ENCODE measurements at places on chromosomes 5 and 9. TPM values are rescaled to one million over a fixed set of nuclear protein-coding genes. Genes with fewer than 3 reads are reported as not detected.

DNA sequence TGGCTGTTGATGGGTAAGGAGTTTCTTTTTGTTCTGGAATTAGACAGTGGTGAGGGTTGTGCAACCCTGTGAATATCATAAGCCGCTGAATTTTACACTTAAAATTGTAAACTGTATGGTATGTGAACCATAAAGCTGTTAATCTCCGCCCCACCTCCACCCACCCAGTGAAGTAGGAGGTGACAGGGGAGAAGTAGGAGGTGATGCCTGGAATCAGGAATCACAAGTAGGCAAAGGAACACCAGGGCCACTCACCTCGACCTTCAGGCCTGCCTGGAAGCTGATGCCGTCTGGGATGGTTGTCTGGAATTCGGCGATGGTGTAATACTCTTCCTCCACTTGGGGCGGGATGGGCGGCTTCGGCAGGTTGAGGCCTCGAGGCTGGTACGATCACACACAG, 62.3 kb upstream of the UBTD2 start:
- no peaks in the 10 kb centered on the region for H3K27me3 ChIP-seq
- H3K27ac ChIP-seq = no peak overlapping the region
- DNase-seq = no peak
- H3K36me3 ChIP-seq = no peaks in the 10 kb centered on the region
- H3K4me3 ChIP-seq = no peak overlapping the region

GRCh38 chr5:58076483-58077257, 383.2 kb downstream of the PLK2 start:
- no peak overlapping the region for H3K27ac ChIP-seq
- H3K4me1 ChIP-seq = no peaks in the 10 kb centered on the region
- H3K4me3 ChIP-seq = no peak overlapping the region
- no peaks in the 10 kb centered on the region for H3K27me3 ChIP-seq
- H3K36me3 ChIP-seq = no peaks in the 10 kb centered on the region

- no peak overlapping the region for H3K27ac ChIP-seq
- DNase-seq = peak; percentile 6
- H3K27me3 ChIP-seq = no peaks in the 10 kb centered on the region
Measured at GRCh38 chr5:132483661-132484390, 6.7 kb downstream of the IRF1 start.

FGFR4 gene
- total RNA-seq = 22.9 TPM

DNA sequence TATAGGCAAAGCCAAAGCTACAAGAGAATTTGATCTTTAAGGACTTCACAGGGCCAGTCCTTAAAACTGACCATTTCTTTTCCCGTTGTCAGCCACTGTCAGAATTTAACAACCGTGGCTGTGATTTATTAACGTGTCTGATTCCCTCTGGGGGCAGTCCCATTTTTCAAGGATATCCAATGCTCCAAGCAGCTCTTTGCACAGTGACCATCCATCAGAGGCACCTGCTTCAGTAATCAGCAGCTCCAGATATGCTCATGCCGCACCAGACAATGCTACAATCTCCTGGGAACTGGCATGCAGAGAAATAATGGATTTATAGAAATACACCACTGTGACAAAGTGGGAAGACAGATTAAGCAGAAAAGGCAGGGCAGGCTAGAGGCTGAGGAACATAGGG, 163.3 kb upstream of the PPP1R2B start:
- DNase-seq = no peak
- H3K27me3 ChIP-seq = no peaks in the 10 kb centered on the region
- H3K27ac ChIP-seq = no peak overlapping the region
- no peak overlapping the region for H3K4me3 ChIP-seq

- DNase-seq = no peak
- no peak overlapping the region for H3K4me3 ChIP-seq
- H3K36me3 ChIP-seq = no peaks in the 10 kb centered on the region
Measured at GRCh38 chr5:146656703-146657102, 140.7 kb upstream of the GPR151 start.

DNA sequence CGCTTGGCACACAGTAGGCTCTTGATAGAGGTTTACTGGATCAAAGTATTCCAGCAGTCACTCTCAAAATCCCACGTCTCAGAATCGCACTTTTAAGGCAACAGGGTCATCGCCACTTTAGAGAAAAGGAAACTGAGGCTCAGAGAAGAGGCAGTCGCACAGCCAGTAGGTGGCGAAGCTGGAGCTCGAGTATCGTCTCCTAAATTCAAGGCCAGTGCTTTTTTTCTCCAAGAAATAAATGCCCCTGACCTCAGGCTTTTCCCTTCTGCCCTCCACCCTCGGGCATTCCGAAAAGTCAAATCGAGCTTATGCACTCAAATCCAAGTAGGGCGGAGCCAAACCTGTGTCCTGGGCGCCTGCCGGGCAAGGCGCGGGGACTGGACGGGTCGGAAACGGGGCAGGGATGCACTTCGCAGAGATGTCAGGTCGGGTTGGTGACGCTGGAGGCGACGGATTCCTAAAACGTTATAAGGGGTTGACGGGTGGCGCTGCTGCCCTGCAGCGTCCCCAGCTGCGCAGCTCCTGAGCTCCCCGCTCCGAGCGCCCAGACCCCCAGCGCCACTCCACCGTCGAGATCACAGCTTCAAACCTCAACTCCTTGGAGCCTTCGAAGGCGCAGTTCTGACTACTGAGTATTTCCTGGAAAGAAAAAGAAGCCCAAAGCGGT, 4.7 kb upstream of the FOXB2 start:
- no peak for DNase-seq
- H3K4me1 ChIP-seq = no peaks in the 10 kb centered on the region
- H3K27me3 ChIP-seq = peaks cover 100% of the 10 kb centered on the region
- H3K36me3 ChIP-seq = no peaks in the 10 kb centered on the region
- no peak overlapping the region for H3K27ac ChIP-seq

GRCh38 chr5:93793159-93793781, 51.9 kb upstream of the POU5F2 start:
- no peak overlapping the region for H3K27ac ChIP-seq
- no peaks in the 10 kb centered on the region for H3K27me3 ChIP-seq
- H3K4me1 ChIP-seq = peaks cover 4% of the 10 kb centered on the region
- no peak overlapping the region for H3K4me3 ChIP-seq

- no peak within 1 kb of the TSS for H3K4me3 ChIP-seq
- no peak for DNase-seq
- H3K27ac ChIP-seq = no peak within 1 kb of the TSS
- H3K36me3 ChIP-seq = no peaks in the 10 kb centered on the region
- no peaks in the 10 kb centered on the region for H3K4me1 ChIP-seq
Measured at GRCh38 chr9:21305213-21305612, at the start of gene IFNA5. TSS of gene IFNA5 (minus strand) at chr9:21305313. CDS start at chr9:21305256, 57 bp downstream.

DNA sequence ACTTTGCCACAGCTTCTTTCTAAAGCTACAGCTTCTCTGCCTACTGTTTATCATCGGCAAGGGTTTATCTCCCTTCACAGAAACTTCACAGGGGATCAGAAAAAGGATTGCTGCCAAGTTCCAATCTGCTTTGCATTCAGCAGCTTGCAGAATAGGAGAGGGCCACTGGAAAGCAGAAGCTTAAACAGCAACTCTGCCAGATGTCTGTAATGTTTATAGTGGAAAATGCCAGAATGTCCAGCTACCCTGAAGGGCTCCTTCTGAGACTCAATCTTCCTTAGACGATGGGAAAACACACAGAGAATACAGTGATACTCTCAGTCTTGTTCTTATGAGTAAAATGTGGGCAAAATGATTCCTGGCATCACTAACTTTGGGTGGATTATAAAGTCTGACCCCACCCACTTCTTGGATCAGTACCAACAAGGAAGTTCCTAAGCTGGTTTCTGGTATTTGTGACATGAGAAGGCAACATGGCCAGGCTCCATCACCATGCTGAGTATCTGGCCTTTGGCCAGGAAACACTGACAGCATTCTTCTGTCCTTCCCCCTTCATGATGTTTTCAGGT, 19.0 kb downstream of the STOM start:
- DNase-seq = peak; percentile 68
- no peak overlapping the region for H3K4me3 ChIP-seq
- H3K27me3 ChIP-seq = no peaks in the 10 kb centered on the region
- H3K27ac ChIP-seq = peak overlapping the region; percentile 92
- H3K4me1 ChIP-seq = peaks cover 26% of the 10 kb centered on the region
- H3K36me3 ChIP-seq = no peaks in the 10 kb centered on the region

DROSHA gene
- total RNA-seq = 503 TPM

DNA sequence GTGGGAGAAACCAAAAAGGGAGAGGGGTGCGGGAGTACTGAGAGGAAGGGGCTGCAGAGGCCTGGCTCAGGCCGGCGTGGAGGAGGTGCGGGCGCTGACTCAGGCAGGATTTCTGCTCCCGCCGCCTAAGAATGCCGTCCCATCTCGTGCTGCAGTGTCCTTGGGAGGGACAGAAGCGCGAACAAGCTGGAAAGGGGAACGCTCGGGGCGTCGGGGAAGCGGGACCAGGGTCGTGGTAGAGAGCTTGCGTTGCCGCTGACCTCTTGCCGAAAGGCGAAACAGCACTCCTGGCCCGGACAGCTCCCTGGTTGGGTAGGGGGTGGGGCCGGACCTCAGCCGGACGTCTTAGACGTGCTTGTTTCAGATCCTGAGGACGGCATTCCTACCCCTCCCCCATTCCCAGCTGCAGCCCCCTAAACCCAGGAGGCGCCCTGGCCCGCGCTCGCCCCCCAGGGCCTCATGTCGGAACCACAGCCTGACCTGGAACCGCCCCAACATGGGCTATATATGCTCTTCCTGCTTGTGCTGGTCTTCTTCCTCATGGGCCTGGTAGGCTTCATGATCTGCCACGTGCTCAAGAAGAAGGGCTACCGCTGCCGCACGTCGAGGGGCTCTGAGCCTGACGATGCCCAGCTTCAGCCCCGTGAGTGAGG, 1.1 kb downstream of the RELL2 start:
- no peaks in the 10 kb centered on the region for H3K36me3 ChIP-seq
- H3K27ac ChIP-seq = peak overlapping the region; percentile 82
- H3K4me3 ChIP-seq = peak overlapping the region; percentile 67
- DNase-seq = peak; percentile 66
- H3K27me3 ChIP-seq = no peaks in the 10 kb centered on the region

DNA sequence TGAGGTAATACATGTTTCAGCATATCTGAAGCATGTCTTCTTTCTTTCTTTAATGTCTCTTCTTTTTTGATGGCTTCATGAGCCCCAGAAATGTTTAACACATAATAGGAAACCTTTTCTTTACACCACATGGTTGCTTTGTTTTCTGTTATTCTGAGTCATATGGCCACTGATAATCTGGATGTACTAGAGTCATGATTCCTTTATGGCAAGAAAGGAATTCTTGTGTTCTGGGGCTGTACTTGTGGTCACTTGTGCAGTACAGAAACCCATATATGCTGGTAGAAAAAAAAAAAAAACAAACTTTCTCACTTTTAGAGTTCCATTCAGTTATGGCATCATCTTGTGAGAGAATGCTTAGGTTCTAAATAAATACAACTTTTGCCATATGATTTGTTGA, 1669.3 kb upstream of the CDH9 start:
- no peak for DNase-seq
- no peak overlapping the region for H3K27ac ChIP-seq
- no peaks in the 10 kb centered on the region for H3K36me3 ChIP-seq
- H3K4me3 ChIP-seq = no peak overlapping the region
- no peaks in the 10 kb centered on the region for H3K27me3 ChIP-seq

DNA sequence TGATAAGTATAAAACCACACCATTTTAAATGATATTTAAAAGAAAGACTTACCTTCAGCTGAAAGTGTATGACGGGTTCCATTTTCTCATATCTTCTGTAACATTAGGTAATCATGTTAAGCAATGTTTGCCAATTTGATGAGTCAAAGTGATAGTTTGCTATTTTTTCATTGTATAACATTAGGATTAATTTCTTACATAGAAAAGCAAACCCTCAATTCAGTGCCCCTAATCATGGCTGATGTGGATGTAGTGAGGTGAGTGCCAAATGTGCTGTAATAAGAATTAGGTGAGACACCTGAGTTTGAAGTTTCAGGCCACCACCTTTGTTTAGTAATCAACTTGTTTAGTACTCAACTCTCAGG, 68.0 kb downstream of the UNC13B start:
- H3K4me3 ChIP-seq = no peak overlapping the region
- no peaks in the 10 kb centered on the region for H3K27me3 ChIP-seq
- no peaks in the 10 kb centered on the region for H3K36me3 ChIP-seq
- no peak for DNase-seq
- no peak overlapping the region for H3K27ac ChIP-seq
- peaks cover 5% of the 10 kb centered on the region for H3K4me1 ChIP-seq
